Fibroblast of upper back skin (primary cell): ENCODE measurements at places on chromosomes 2 and 18.
A peak's percentile ranks its signal among the peaks of the same experiment; 100 is the strongest.

DNA sequence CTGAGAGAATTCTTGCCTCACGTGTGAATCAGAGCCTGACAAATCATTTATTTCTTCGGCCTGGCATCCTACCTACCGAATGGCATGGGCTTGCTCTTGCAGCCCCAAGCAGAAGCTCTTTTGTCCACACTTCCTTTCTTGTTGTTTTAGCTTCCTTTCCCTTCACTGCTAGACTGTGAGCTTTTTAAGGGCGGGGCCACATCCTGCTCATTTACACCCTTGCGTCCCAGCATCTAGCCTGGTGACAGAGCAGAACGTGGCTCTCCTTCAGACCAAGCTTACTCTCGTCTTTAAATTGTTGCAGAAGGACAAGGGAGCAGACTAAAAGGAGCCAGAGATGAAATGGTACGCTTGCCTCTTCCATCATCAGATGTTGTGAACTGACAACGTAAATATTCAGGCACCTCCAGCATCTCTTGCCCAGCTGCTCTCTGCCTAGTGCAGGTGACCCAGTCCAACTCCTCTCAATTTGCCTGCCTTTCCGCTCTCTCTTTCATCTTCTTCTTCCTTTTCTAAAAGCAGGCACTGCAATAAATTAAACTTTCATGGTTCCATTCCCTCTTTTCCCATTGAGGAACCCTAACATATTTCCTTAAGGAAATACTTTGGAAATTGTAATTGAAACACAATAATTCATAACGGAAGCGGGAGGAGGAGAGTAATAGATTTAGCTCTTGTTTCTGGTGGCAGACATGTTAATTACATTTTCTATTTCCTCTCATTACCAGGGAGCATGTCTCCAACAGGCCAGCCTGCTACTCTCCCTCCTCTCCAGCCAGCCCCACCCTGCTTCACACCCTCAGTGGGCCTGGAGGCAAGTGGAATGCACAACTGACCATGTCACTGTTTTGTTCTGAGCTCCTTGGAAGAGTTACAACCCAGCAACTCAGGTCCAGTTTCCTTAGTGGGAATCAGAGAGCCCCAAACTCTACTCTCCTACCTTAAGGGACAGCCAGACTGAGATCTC is 228.1 kb upstream of the TRIB2 start:
- DNase-seq = no peak

DNA sequence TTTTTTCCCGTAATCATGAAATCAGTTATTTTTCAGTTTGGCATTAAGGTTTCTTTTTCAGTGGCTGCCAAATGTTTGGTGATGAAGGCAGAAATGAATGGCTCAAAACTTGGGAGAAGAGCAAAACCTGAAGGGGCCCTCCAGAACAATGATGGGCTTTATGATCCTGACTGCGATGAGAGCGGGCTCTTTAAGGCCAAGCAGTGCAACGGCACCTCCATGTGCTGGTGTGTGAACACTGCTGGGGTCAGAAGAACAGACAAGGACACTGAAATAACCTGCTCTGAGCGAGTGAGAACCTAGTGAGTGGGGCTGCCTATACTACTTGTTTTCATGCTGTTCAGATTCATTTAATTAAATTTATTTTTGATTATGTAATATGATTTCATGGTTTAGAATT is 29.2 kb upstream of the MSH2 start:
- no peak for DNase-seq

- peak; percentile 25 for DNase-seq
Observed at GRCh38 chr18:26089293-26090129, 902 bp downstream of the SS18 start.

DNA sequence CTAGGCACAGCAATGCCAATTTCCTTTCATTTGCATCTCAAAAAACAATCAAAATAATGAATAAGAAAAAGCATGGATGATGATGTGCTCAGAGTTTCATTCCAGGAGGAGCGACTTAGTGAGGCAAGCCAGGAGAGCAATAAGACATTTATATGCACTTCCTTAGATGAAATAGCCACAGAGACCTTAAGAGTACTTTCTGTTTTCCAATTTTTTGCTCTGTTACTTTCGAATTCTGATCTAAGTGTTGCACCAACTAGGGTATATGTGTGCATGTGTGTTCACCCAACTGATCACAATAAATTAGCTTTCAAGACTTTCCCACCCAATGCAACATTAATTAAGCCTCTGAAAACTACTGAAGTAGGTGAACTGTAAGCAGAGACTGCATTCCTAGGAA is 709 bp downstream of the RAB27B start:
- DNase-seq = no peak

DNA sequence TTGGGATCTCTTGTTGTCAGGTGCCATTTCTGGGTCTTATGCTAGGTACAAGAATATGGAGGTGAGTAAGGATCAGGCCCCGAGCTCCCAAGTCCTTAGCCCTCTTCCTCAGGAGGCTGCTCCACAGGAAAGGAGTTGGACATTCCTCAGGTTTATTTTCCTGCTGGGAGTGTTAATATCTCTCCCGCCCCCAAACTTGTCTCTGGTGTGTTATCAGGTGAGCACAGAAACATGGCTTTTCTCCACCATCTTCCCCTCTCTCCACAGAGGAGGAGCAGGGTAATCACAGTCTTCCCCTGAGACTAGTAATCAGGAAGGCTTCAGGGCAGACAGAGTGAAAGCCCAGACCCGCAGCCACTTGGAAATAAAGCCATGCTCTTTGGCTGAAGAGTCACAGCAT is 73.3 kb upstream of the CAPN13 start:
- DNase-seq = no peak

- no peak for DNase-seq
Observed at GRCh38 chr2:134575888-134576287, 142.9 kb downstream of the TMEM163 start.

GRCh38 chr18:13447621-13448334 is 229.2 kb downstream of the LDLRAD4 start:
- peak; percentile 96 for DNase-seq

- DNase-seq = peak; percentile 68
Observed at GRCh38 chr2:224983712-224984554, 58.3 kb downstream of the DOCK10 start.

- peak; percentile 83 for DNase-seq
Observed at GRCh38 chr2:223654384-223654915, 52.3 kb upstream of the SCG2 start.

DNA sequence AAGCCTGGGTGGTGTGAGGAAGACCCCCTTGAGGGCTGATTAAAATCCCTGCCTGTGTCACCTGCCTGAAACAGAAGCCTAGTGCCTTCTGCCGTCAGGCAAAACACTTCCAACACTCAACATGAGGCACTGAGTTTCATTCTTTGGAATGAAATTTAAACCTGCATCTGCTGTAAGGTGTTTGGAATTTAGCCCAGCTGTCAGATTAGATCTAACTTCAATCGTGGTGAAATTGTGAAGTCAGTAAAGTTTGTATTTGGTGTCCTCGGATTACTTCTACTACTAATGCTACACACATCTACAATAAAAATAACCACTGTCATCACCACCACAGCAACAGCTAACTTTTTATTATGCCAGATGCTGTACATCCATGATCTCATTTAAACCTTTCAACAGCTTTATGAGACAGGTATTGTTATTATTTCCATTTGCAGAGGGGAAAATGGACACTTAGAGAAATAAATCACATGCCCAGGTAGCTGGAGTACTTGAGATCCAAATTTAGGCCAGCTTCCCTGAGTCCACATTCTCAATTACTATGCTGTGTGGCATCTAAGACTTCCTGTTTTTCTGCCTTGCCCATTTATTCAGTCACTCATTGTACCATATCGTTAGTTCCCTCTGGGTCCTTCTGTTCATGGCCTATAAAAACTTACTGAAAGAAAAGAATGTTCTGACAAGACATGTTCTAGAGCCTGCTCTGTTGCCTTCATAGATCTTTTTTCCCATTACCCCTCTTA is 98.2 kb upstream of the GCFC2 start:
- no peak for DNase-seq

GRCh38 chr2:204950695-204951346 is 405.5 kb downstream of the PARD3B start:
- peak; percentile 47 for DNase-seq
